Esophagus muscularis mucosa (tissue), 4 donors: ENCODE measurements at places on chromosomes 2 and 18. TPM values are rescaled to one million over a fixed set of nuclear protein-coding genes. Genes with fewer than 3 reads are reported as not detected.
A peak's percentile ranks its signal among the peaks of the same experiment; 100 is the strongest.

DNA sequence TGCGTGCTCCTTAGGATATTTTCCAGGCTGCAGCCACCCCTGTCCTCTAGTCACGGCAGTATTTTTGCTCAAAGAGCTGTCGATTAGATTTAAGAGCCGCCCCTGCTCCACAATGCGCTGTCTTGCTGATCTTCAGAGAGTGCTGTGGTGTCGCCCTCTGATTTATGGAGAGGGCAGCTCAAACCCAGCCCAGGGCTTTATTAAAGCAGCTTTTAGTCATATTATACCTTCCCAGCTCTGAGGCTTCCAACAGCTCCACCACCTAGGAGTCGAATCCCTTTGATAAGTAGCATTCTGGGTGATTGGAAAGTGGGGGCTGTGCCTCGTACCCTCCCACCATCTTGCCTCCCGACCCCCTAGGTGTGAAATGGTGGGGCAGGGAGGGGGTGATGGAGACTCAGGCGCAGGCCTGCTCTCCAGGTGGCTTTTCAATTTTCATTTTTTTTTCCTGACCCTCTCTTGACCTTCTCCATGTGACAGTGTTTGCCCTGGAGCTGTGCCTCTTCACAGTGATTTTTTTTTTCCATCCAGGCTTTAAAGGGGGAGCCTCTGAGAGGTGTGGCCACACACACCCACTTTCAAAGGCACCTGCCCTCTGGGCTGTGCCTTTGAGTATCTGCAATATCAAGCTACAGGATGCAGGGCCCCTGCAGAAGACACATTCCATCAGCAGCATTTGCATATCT lies 53.1 kb upstream of the NRP2 start:
- DNase-seq, result no peak

Gene WDR33
- total RNA-seq, result 35.3 TPM

DNA sequence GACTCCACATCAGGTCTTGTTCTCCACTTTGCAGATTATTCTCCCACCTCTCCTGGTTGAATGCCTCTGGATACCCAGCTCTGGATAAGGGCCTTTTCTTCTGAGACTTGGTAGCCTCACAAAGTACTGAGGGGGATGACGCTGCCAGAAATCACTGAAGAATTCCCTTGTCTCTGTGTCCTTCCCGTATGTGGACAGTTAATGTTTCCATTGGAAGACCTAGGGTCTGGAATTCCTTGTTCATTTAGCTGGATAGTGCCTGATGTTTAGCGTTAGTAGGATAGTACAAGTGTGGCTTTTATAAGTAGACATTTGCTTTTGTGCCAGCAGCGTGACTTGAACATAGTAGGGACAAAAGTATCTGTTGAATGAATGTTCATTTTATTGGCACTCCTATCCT lies 76.9 kb downstream of the CLHC1 start:
- no peak for DNase-seq

DNA sequence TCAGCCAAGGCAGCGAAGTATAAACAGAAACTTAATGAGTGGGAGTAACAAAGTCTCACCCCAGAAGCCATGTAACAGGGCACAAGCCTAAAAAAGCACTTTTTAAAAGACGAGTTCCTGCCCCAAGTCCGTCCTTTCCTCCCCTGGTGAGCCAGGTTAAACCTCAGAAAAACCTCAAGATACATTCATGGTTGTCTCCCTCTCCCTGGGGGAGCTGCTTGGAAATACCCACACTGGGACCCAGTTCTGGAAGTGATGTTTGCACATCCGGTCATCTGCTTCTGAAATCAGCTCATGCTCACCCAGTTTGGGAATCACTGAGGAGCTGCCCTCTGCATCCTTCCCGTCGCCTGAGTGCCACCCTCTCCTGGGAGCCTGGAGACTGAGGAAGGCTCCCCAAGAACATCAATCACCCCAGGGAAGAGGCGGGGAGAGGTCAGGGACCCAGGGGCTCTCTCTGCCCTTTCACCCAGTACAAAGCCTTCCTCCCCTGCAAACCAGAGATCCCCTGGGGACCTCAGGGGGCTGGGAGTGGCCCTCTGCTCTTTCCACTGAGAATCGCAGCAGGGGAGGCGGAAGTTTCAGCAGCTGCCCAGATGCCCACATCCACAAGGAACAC lies 150.6 kb upstream of the AGAP1 start:
- no peak for DNase-seq

- peak; percentile 64 for DNase-seq
Observed at GRCh38 chr2:230172852-230173251, 46.9 kb downstream of the SP110 start.

GRCh38 chr2:144274131-144274530 lies 245.8 kb downstream of the ZEB2 start:
- no peak for DNase-seq

GRCh38 chr2:58289029-58289428 lies 47.9 kb upstream of the FANCL start:
- no peak for DNase-seq

- no peak for DNase-seq
Observed at GRCh38 chr18:40738321-40738880, 1216.6 kb upstream of the PIK3C3 start.

DNA sequence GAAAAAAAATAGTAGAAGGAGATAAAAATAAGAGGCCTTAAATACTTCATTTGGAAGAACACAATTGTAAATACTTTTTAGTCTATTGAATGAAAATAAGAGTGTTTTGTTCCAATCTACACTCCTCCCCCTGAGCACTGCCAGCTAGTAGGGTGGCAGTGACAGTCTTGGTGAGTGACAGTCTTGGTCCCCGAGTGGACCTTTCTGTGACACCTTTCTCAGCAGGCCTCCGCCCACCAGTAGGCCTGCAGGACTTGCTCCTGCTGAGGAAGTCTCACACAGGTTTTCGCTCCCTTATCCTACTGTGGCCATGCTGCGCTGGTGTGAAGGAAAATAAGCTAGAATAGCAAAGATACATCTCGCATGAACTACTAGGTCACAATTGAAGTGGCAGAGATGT lies 666.8 kb downstream of the NR4A2 start:
- no peak for DNase-seq

DNA sequence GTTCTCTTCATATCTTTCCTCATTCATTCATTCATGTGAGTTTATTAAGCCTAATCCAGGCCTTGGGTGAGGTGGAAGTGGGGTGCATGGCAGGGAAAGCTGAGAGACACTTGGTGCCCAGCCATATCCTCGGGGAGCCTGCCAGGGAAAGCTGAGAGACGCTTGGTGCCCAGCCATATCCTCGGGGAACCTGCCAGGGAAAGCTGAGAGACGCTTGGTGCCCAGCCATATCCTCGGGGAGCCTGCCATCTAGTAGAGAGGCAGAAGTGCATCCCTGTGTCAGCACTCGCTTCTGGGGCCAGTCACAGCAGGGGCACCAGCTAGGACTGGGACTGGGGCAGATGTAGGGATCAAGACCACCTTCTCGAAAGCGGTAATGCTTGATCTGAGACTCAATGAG lies 39.4 kb downstream of the DDX18 start:
- DNase-seq, result no peak

Gene ZNF521
- 16.3 TPM for total RNA-seq

Gene TAF4B
- 14.1 TPM for total RNA-seq

Gene NXPH2
- not detected for total RNA-seq

- no peak for DNase-seq
Observed at GRCh38 chr18:39618265-39619003, 2052.8 kb upstream of the CELF4 start.

GRCh38 chr2:26577442-26578112 lies 63.6 kb downstream of the CIB4 start:
- no peak for DNase-seq

GRCh38 chr2:118457951-118458350 lies 369.7 kb downstream of the INSIG2 start:
- DNase-seq, result peak; percentile 39

DNA sequence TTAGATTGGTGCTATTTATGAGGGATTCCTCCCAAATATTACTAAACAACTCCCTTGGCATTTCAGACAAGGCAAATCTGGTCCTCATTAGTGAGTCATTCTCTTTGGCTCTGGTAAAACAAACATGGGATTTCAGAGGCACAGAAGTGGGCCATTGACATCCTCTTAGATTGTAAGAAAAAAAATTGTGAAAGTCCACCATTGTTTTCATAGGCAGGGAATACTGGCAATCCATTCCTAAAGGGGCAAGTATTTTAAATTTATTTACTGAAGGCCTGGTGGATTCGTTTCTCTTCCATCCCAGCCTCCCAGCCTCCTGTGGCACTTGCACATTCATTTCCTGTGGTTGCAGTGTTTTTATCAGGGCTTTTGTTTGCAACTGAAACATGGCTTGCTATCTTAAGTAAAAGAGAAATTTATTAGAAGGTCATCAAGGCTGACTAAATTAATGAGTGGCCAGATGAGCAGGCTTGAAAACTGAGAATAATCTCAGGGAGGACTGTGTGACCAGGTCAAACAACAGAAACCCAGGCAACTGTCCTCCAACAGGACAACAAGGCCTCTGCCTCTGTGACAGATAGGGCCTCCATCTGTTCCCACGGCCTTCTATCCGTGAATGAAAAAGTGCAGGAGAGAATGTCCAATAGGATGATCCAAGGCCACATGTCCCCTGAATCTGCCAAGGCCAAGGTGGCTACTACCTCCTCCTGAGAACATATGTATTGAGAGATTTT lies 23.1 kb upstream of the TNFAIP6 start:
- peak; percentile 42 for DNase-seq

DNA sequence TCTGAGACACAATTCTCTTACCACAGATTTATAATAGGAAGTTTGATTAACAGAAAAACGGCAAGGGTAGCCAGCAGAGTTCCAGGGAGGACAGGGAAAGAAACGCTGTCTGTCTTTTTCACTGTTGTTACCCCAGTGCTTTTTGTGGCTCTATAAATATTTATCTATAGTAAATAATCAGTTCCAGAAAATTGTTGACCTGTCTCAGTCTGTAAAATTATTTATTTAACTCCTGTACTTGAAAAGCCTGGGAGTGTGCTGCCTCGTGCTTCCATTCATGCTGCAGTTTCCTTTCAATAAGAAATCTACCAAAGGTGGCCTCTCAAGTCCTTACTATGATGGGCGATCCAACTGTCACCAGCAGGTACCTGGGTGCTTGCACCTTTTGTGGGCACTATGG lies 102.9 kb downstream of the ETAA1 start:
- DNase-seq, result no peak

Gene DLGAP1
- 1.4 TPM for total RNA-seq

- no peak for DNase-seq
Observed at GRCh38 chr18:29012364-29012763, 835.4 kb upstream of the CDH2 start.

- no peak for DNase-seq
Observed at GRCh38 chr2:162945785-162946184, 107.2 kb upstream of the KCNH7 start.

DNA sequence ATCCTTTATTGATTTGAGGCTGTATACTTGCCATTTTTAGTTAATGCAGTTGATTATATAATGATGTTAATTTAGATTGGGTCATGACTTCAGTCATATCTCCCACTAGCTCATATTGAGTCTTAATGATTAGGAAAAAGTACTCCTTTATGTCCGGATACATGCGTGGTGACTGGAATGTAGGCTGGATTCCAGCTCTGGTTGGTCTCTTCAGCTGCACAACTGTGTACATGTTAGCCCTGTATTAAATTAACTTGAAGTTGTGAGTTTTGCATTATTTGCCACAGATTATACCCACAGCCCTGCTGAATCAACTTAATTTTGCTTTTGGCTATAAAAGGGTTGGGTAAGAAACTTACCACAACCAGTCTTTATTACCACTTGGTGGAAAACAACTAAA lies 22.5 kb downstream of the MOB4 start:
- no peak for DNase-seq

GRCh38 chr2:60294901-60295635 lies 258.4 kb downstream of the BCL11A start:
- no peak for DNase-seq

DNA sequence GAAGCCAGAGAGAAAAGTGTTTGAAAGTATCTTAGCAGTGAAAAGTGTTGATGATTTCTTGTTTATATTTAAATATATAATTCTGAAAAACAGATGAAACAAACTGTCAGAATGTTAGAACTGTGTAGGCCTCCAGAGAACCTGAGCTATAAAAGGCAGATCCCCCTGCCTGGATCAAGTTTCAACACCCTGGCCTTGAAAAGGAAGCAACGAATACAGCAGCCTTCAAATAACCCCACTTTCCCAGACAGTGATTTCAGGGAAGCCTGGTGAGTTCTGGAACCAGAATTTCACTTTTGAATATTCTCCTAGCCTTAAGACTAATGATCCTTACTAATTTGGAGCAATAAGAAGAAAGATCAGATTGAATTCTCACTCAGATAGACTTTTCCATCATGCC lies 13.3 kb upstream of the TRIM43 start:
- no peak for DNase-seq

Gene ST6GAL2
- total RNA-seq, result 3.6 TPM

DNA sequence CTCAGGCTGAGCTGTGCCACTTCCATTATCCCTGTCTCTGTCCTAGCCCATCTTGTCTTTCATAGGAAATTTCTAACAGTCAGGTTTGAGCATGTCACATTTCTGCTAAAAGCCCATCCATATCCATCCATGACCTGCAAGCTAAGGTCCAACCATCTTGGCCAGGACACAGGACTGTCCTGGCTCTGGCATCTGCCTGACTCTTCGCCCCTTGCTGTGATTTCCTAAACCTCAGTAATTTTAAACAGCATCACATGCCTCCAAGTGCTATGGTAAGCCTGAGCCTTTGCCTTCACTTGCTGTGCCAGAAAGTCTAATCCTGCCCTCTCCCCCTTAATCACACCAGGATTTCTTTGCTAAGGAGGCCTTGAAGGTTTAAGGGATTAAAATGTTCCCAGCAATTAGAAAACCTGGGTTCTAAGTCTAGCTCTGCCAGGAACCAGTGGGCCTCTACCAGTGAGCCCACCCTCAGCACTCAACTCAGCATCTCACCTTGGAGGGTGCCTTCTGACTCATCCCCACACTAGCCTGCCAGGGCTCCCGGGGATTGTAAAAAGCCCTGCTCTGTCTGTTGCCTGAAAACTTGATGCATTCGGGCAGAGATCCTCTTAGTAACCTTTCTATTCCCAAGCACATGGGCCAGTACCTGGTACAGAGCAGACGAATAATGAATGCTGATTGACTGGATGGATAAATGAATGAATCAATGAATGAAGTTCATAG lies 411.0 kb downstream of the LRATD1 start:
- DNase-seq, result no peak
